Amniotic epithelial cell (primary cell): ENCODE measurements at places on chromosomes 7 and 10.

GRCh38 chr10:116151076-116151475 is 121.9 kb downstream of the GFRA1 start:
- no peak for DNase-seq

DNA sequence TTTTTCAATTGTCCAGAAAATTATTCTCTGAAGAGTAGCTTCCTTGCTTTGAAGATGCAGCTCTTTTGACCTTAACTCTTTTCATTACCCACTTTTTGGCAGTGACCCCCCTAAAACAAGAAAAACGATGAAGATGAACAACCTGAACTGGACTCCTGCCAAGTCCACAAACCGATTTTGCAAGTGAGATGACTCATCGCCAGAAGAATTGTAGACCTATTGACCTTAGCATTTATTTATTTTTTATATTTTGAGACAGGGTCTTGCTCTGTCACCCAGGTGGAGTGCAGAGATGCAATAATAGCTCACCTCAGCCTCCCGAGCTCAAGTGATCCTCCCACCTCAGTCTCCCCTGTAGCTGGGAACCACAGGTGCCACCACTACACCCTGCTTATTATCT is 859.2 kb downstream of the GATA3 start:
- DNase-seq, result peak; percentile 41

- peak; percentile 77 for DNase-seq
These were observed 19.1 kb downstream of the CEP41 start for GRCh38 chr7:130421684-130422083.

DNA sequence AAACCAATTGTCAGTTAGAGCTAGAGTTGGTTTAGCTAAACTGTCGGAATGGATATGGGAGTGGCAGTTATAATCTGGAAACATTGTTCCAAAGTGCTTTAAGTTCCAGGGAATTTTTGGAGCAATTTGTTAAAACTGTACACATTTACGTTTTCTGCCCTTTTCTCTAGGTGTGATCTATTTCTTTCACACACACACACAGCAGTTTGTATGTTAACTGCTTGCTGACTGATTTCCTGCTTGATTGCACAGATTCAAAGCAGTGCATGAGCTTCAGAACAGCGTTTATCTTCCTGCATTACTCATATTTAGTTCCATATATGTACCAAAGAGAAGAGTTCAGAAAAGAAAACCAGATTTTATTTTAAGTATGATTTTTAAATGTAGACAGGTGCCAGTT is 57.9 kb downstream of the MGMT start:
- no peak for DNase-seq

DNA sequence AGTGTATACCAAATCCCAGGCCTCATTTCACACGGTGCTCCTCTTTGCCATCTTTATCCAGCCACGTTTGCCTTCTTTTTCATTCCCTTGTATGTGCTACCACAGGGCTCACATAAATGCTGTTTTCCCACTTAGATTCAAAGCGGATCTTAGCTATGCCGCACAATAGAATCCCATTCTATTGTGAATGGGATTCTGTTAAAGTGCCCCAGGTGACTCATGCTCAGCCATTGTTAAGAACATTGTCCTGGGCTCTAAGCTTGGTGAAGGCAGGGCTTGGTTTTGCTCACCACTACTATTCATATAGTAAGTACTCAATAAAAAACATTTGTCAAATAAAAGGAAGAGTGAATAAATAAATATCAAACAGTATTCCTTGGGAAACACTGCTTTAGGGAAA is 72.3 kb upstream of the PHYHIPL start:
- no peak for DNase-seq

GRCh38 chr10:88389456-88389855 is 193.7 kb downstream of the RNLS start:
- DNase-seq, result peak; percentile 56

GRCh38 chr10:132607961-132608495 is 70.4 kb downstream of the INPP5A start:
- DNase-seq, result no peak

- DNase-seq, result no peak
These were observed 11.8 kb upstream of the GALNT17 start for GRCh38 chr7:71120096-71120495.

DNA sequence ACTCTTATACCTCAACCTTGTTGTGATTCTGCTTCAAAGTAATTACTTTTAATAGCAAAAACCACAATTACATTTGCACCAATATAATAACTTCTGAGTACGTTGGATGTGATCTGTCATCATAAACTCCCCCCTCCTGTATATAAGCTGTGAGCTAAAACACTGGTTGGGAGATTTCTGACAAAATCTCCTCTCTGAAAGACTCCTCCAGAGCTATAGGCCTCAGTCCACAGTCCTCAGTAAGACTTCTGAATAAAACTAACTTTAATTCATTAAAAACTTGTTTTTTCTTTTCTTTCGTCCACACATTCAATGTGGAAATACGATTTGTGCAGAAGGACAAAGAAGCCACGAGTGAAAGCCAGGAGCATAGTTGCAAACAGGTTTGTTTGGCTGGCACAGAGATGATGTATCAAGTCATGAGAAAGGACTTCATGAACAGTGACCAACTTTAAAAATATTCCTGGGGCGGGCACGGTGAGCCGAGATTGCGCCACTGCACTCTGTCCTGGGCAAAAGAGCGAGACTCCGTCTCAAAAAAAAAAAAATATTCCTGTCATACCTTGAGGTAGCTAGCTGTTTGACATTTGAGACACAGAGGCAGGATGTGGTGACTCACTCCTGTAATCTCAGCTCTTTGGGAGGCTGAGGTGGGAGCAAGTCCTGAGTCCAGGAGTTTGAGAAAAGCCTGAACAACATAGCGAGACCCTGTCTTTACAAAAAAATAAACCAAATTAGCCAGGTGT is 91.1 kb upstream of the ARHGAP21 start:
- peak; percentile 54 for DNase-seq

GRCh38 chr10:133350950-133351329 is 3.8 kb downstream of the PRAP1 start:
- no peak for DNase-seq

DNA sequence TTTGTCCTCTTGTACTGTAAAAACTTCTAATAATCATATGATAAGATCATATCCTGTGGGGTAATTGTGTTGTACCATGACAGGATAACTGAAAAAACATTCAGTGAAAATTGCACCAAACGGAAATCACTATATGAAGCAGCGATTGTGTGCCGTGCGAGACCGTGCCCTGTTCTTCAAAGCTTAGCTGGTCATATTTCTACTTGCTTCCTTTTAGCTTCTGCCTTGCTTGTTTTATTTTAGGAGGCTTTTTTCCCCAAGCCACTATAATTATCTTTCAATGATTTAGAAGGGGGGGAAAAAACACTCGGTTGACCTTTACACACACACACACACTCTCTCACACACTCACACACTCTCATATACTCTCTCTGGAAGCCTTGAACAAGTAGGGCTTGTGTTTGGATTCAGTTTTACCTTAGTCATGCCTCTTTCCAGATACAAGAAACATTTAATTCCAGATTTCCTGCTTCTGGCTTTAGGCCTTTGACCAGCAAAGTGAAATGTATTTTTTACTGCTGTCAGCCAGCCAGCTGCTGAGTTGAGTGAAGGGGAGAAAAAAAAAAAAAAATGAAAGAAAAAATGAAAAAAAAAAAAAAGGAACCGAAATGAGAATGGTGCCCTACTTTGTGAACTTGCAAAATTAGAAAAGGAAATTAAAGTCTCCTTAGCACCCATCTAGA is 181.4 kb downstream of the ARID5B start:
- DNase-seq, result peak; percentile 69

- peak; percentile 63 for DNase-seq
These were observed 124.3 kb downstream of the SKIDA1 start for GRCh38 chr10:21401196-21401595.

DNA sequence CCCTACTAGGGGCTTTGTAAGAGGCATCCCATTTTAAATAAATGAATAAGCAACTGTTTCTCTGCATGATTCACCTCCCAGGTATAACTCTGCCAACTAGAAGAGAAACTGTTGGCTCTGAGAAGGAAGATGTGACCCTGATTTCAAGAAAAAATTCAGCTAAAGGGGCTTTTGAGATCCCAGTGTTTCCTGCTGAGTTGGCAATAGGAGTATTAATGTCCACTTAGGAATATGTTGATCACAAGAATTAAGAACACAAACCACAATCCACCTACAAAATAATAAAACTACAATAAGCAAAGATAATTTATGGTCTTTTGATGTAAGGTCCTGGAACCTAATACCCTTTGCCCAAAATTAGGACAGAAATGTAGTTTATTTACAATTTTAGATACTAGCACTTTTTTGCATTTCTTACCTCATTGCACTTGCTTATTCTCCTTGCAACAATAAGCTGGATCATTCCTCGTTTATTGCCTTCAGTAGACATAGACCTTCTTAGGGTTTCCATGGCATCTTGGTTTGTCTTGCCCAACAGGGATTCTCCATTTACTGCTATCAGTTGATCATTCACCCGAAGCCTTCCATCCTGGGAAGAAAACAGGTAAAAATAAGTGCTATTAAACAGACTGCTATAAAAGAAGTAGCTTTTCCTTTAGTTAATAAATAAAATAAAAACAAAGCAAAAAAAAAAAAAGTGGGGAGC is 456.2 kb downstream of the PARD3 start:
- no peak for DNase-seq

DNA sequence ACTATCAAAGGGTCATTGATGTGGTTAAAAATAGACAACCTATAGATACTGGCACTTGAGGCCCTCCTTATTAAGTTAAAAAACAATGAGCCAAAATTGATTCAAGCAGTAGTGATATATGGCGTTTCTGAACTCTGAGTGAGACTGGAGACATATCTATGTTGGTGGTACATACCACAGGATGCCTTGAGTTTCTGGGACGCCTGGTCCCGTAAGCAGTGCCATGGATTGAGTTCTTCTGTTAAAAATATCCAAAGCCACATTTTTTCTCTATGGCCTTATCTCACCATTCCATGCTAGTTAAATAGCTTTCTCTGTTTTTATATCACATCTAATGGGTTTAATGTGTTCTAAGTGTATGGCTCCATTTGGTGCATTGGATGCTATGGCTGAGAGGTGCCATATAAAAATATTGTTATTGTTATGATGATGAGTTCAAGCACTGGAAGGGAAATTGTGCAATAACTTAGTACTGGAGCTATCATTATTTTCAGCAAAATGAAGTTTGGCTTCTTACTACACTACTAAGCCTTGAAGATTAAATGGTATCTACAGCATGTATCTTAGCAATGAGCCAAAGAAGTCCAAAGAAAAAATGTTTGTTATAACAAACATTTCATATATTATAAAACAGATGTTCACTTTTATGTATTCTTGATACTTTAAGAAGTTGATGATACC is 713.9 kb downstream of the SUGCT start:
- DNase-seq, result peak; percentile 66

DNA sequence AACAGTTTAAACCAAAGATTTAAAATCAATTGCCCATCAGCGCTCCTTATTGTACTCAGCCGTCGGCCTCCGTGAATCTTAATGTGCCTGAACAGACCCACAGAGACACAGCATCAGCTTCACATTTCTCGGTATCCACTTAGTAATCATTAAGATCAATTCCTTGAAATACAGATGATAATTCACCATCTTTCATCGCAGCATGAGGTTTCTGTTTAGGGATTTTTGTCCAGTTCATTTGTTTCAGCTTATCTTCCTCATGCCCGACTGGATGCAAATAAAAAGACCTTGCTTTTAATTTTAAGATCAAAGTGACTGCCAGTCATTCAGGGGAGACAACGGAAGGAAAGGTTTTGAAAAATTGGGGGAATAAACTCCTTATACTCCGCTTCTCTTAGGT is 207.8 kb downstream of the WDR37 start:
- DNase-seq, result no peak

DNA sequence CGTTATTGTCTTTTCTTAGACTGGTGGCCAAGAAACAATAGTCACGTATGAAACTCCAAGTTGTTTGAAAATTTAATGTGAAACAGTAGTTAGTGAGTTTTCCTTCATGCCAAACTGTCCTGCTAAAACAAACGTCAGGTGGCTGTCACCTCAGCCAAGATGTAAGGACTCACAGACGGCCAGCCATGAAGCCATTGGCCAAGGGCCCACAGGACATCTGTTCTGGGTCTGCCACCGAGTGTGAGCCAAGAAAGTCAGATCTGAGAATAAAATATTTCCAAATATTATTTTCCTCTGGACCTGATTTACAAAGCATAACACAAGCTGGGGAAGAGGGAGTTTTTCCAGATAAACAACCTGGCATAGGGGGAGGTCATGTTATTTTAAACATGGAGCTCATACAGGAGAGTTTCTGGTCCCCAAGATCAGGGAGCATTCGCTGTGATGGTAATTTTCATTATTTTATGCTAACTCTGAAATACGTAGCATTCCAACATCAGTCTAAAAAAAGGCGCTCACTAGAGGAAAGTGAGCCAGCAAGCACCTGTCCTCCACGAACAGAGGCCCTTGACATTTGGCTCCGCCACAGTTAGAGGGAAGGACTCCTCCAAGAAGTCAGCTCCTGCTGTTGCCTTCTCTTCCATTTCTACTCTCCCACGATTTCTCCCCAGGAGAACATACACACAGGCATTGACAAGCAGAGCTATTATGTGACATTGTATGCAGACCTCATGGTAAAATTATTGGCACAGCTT is 38.9 kb upstream of the LANCL2 start:
- no peak for DNase-seq

DNA sequence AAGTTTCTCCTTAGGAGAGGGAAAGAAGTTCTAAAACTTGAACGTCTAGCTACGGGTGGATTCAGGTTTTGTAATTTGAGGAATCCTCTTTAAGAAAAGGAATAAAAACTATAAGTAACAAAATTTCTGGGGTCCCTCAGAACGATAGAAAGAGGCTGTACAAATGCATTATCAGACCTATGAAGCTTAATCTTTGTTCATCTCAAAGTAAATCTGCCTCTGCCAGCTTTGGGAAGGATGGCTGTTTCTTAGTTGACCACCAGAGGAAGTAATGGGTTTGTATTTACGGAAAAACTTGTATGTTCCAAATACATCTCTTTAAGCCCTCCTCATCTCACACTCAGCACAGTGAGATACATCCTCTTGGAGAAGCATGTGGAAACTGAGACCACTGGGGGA is 864 bp downstream of the PSTK start:
- peak; percentile 51 for DNase-seq

DNA sequence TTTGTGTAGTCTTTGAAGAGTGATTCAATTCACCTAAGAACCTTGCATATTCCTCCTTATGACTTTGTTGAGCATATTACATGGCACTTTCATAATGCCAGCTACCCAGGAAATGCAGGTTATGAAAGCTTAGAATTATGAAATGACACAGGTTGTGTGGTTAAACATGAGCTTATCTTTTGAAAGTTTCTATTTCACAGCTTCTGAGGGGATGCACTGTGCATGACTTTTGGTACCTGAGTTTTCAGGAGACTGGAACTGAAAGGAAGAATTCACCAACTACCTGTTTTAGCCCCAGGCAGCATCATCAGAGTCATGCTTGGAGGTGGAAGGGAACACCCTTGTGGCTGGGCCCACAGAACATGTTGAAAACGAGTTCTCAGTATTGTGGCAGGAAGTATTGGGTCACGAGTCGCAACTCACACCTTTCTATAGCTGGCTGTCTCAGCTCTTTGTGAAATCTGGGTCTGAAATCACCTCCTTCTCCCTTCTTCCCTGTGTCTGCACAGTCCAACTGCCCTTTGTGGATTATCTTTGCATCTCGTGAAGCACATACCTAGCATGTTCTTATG is 228.2 kb downstream of the PTEN start:
- DNase-seq, result peak; percentile 40

GRCh38 chr10:79072041-79072441 is 3.3 kb downstream of the ZMIZ1 start:
- no peak for DNase-seq

GRCh38 chr7:35720849-35721248 is 25.9 kb upstream of the HERPUD2 start:
- DNase-seq, result no peak
